COLO829 (cell line): ENCODE measurements at places on chromosomes 16 and 17.

DNA sequence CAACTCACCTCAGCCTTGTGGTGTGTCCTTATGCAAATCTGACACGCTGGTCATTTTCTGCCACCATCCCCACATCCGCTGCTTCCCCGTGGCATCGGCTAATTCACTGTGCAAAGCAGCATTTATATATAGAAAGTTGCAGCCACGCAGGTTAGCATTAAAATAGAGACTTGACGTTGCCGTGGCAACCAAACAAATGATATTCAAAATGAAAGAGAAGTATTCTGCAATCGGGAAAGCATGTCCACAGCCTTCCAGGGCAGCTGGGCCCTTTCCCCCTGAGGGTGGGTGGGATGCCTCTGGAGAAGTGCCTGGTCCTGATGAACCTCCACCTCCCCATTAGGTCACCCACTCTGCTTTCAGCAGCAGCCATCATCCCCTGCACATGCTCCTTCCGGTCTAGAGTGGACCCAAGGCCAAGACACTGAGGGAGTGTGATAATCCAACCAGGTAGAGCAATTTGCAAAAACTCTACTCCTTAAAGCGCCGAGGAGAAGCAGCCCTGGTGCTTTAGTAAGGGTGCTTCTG, 138.7 kb downstream of the GAS7 start:
- DNase-seq: no peak

DNA sequence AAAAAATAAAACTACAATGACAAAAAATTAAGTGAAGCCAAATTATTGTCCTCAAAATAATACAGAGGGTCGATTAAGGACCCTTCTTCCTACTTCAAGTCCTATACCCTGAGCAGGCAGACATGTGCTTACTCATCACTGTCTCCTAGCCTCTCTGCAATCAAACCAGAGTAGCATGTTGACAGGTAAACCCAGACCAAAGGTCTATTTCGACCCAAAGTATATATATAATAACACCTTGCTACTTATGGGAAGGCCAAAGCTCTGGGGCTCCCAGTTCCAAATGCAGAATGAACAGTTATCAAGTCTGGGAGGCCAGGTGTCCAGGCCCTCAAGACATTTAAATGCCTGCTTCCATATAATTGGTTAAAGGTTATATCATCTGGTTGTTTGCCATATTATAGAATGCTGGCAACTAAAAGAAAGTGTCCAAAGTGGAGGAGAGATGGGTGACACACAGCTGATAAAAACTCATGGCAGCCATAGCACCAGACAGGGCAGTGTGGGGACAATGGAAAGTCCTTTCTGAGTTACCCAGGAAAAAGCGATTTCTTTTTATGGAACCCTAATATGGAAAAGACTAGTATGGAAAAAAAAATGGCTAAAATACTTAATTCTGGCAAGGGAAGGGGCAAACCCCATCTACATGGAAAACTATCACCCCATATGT, 53.6 kb downstream of the N4BP1 start:
- DNase-seq: no peak

GRCh38 chr16:78478267-78478861, 378.9 kb downstream of the WWOX start:
- DNase-seq: no peak

GRCh38 chr16:85570735-85571562, 42.2 kb upstream of the GSE1 start:
- no peak for DNase-seq

DNA sequence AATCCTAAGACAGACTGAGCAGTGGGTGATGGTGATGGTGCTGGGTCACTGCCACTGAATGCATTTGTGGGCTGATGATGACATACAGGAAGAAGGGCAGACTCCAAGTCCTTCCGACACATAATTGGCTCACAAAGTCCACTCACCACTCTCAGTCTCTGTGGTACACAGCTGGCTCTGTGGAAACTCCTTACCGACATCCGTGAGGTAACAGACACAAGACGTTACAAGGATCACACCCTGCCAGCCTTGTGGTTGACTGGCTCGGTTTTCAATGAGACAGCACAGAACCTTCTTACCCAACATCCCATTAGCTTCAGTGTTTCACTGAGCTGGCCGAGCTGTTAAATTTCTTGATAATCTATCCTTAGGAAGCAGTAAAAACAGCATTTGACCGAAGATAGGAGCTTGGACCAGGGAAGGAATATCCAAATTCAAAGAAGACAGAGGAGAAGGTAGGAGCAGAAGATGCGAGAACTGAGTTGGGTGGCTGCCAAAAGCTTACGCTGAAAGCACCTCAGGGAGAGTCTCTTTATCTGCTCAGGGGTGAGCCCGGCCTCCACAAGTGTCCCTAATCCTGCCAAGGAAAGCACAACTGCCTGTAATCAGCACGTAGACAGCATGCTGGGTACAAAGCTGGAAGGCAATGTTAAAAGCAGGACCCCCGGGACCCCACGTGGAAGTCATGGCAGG, 5.5 kb upstream of the MXRA7 start:
- DNase-seq: no peak

- no peak for DNase-seq
These were observed 40.4 kb downstream of the TNFRSF13B start for GRCh38 chr17:16931318-16932060.

DNA sequence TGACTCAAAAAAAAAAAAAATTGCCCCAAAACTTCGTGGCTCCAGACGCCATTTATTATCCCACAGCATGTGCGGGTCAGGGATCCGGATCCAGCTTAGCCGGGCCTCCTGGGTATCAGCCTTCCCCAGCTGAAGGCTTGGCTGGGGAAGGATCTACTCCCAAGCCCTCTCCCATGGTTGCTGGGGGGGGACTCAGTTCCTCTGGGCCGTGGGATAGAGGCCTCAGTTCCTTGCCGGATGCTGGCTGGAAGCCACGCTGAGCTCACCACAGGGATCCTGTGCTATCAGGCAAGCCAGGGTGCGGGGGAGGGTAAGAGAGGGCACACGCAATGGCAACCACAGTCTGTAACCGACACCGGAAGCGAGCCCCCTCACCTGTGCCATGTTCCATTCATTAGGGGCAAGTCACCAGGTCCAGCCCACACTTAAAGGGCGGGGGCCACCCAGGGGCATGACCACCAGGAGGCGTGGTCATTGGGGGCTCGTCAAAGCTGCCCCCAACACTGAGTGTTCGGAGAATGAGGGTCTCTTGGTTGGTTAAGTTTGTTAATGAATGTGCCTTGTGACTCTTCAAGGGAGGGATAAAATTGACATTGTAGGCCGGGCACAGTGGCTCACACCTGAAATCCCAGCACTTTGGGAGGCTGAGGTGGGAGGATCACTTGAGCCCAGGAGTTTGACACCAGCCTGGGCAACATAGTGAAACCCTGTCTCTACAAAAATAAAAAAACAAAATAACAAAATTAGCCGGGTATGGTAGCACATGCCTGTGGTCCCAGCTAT, 210.0 kb upstream of the GSE1 start:
- no peak for DNase-seq

DNA sequence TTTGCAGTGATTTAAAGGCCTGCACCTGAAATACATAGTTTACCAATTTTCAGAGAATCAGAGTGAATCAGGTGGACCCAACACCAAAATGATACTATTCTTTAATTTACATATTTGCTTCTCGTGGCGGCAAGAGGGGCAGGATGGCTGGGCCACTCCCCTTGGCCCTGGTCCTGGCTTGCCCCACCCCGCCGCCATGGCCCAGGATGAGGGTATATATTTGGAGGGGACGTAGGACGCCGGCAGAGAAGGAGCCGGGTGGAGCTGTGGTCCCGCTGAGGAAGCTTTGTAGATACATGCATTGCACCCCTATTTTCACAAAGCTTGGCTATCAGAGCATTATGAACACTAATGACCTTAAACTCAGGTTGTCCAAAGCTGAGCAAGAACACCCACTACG, 43.5 kb downstream of the EFCAB13 start:
- DNase-seq: no peak

DNA sequence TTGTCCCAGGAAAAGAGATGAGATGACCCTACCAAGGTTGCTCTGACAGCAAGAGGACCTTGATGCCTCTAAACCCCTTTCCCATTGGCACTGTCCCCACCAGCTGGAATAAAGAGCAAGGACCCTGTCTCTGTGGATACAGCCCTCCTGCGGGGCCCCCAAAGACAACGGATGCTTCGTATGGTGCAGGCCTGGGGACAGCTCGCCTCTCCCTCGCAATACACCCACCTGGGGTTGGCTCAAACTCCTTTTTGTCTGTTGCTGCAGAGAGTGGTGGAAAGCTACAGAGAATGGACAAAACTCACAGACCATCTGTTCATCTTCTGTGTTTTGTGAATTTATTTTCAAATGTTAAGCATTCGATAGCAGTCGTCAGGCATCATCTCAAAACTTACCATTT, 27.6 kb upstream of the CACNG3 start:
- no peak for DNase-seq

GRCh38 chr17:34206569-34206968, 48.5 kb upstream of the CCL2 start:
- no peak for DNase-seq

DNA sequence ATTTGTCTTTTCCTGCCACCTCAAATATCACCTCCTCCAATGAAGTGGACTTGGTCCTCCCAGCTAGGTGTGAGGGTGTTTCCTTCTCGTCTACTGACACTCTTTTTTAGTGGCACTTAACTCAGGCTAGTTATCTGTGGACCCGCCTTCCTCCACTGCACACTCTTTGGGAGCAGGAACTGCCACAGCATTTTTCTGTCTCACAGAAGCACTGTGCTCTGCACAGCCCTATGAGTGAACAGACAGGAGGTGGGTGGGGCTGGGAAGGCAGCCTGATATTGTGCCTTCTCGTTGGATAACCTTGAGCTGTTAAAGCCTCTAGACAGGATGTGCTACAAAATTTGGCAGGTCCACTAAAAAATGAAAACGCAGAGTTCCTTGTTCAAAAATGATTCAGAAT, 31.9 kb upstream of the HOXB13 start:
- no peak for DNase-seq

DNA sequence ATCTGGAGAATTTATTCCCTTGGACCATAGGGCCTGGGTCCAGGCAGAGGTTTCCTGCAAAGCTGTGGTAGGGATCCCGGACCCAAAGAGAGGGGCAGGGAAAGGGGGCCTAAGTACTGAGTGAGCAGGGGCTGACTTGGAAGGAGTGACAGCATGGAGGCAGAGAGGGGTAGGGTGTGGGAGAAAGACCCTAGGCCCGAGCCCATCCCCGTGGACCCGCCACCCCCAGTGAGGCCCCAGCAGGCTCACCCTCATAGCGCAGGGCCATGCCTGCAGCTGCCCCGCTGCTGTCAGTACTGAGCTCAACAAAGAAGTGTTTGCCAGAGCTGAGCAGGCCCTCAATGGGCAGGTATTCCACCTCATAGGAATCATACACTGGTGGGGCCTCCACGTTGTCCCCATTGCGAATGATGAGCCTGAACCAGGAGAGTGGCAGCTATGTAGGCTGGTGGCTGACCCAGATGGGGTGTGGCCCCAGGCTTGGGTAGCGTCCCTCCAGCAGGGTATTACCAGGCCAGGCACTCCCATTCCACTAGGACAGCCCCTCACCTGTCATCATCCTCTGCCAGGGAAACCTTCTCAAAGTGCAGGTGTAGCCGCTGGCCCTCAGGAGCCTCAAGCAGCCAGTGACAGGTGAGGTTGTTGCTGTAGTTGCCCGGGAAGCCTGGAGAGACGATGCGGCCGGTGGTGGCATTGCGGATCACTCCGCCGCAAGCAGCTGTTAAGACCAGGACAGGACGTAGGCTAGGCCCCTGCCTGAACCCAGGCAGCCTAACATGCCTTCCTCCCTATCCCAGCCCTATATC, 9.1 kb upstream of the PHF12 start:
- DNase-seq: no peak

GRCh38 chr17:7987112-7987893, 15.1 kb upstream of the GUCY2D start:
- no peak for DNase-seq

DNA sequence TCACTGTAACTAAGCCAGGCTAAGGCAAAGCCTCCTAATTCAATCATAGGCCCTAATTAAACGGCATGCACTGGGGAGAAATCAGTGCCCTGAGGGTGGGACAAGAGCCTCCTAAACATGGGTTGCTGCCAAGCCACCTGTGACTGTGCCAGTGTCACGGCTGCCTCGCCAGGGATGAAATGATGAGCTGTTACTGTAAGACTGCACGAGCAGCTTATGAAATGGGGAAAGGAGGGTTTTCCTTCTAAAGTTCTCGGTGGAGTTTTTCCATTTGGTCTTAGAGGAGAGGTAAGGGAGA, 12.7 kb downstream of the TMEM11 start:
- DNase-seq: no peak

GRCh38 chr16:23296994-23297393, 5.1 kb upstream of the SCNN1B start:
- peak; percentile 18 for DNase-seq

- no peak for DNase-seq
These were observed 105.8 kb downstream of the TANC2 start for GRCh38 chr17:63071797-63072196.

DNA sequence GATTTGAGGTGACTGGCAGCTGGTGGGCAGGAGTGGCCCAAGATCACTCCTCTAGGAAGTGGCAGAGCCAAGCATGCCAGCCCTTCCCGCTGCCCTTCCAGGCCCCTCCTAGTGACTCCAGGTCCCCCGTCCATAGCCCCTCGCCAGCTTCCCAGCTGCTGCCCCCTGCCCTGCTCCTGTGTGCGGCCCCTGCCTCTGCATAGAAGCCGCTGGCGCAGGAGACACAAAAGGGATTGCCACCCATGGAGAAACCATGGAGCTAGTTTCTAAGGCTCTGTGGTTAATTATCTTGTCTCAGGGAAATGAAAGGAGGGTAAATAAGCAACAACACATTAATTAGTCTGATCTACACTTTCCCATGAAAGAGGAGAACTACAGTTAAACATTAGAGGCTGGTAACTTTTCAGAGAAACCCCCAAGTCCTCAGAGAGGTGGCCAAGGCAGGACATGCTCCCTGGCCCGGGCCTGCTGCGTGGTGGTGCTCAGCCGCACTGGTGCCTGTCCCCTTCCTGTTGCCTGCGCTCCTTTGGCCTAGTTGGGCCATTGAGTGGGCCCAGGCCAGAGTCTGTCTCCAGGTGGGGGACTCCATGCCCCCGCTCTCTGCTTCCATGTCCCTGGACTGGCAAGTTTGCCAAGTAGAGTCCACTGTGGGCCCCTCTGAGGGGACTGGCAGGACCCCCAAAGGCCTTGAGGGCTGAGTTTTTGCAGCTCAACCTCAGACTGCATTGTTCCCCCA, 65.2 kb downstream of the PRMT7 start:
- DNase-seq: no peak

GRCh38 chr17:78316115-78316866, 43.6 kb downstream of the SOCS3 start:
- DNase-seq: no peak

DNA sequence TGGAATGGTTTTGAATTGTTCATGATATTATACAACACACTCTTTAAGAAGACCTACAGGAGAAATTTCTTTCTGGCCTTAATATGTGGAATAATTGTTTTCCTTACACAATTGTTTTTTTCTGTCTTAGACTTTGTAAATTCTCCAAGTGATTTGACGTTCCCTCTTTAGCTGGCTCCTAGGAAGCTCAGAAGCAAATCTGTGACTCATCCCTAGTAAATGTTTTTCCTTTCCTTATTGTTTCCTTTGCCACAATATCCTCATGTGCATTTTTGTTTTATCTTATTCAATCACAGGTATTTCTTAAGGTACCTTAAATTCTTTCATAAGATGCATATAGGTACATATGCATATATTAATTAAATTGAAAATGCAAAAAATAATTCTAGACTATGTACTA, 13.5 kb downstream of the KIAA0753 start:
- no peak for DNase-seq
